ENCODE measurements at places on chromosomes 1 and 21.
A peak's percentile ranks its signal among the peaks of the same experiment; 100 is the strongest.

DNA sequence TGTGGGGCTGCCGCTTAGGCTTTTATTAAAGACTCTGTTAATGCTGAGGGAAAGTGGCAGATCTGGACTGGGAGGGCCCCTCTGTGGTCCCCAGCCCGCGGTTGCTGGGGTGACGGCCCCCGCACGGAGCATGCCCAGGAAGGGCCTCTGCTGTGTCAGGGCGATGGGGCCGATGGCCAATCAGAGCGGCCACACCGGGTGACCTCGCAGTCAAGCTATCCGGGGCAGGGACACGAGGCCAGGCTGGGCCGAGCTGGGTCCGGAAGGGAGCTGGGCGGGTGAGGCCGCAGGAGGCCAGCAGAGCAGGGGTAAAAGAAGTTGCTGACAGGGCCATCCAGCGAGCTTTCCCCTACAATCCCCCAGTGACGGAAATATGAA is 145.1 kb downstream of the CASZ1 start:
- no peak for DNase-seq

- DNase-seq: no peak
Measured at GRCh38 chr1:89519779-89520358, 4.8 kb upstream of the LRRC8B start.

GRCh38 chr1:85087659-85088407 is 39.5 kb upstream of the MCOLN3 start:
- no peak for DNase-seq

DNA sequence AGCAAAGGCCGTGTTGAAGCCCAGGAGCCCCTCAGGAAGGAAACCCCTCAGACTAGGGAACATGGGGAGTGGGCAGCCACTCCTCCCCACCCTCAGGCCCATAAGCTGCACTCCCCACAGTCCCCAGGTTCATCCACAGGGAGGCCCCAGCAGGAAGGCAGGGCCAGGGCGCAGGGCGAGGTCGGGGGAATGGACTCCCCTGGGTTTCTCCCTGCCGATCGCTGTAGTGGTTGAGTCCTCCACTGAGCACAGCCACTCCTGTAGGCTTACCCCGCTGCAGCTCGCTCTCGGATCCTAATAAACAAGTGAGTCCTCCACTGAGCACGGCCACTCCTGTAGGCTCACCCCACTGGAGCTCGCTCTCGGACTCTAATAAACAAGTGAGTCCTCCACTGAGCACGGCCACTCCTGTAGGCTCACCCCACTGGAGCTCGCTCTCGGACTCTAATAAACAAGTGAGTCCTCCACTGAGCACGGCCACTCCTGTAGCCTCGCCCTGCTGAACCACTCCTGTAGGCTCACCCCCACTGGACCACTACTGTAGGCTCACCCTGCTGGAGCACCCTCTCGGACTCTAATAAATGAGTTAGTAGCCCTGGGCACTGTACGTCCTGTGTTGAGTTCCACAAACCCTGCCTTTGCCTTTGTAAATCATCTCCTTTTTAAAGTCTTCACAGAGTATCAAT is 16.2 kb upstream of the COL18A1 start:
- no peak for DNase-seq

DNA sequence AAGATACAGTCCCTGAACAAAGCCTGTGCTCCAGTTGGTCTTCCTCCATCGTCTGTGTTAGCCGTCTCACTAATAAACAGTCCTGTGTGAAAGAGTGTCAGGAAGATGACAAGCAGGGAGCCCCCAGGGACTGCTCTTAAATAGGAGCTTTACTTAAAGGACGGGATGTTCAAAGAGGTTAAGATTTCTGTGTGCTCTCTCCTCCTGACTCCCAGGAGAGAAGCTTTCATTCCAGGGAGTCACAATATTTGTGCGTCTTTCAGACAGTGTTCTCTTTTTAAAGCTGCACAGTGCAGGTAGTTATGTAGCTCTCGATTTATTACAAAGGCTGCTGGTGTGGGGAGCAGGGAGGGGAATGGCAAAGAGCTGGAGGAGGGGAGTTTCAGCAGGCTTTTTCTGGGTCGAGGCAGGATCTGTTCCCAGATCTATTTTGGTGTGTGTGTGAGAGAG is 43.5 kb downstream of the STYXL2 start:
- DNase-seq: no peak

DNA sequence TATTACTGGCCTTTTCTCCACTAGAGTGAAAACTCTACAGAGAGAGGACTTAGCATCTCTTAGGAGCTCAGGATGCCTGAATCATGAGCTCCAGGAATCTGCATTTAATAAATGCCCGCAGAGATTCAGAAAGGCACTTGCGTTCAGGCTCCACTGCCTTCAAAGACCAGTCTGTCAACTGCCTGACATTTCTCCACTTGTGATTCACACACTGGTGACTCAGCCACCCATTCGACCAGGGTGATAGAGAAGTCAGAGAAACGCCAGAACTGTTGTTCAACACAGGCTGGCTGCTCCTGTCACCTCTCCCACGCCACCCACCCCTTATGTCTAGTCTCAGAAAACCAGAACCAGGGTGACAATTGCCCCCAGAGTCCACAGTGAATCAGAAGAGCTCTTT is 26.9 kb upstream of the LBR start:
- DNase-seq: peak; percentile 88

DNA sequence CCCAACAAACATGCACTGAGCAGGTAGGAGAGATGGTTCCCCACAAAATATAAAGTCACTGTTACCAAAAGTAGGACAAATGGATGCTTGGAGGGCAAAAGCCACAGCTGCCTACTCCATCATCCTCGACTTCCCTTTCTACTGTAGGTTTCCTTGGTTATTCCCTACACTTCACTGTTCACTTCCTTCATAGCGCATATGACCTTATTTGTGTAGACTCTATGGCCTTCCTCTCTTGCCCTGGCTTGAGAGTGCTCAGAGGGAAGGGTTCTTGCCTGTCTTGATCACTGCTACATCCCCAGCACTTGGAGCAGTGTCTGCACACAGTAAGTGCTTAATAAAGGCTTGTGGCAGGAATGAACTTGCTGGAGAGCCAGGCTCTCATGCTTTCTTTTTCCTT is 14.6 kb upstream of the TRNP1 start:
- no peak for DNase-seq

DNA sequence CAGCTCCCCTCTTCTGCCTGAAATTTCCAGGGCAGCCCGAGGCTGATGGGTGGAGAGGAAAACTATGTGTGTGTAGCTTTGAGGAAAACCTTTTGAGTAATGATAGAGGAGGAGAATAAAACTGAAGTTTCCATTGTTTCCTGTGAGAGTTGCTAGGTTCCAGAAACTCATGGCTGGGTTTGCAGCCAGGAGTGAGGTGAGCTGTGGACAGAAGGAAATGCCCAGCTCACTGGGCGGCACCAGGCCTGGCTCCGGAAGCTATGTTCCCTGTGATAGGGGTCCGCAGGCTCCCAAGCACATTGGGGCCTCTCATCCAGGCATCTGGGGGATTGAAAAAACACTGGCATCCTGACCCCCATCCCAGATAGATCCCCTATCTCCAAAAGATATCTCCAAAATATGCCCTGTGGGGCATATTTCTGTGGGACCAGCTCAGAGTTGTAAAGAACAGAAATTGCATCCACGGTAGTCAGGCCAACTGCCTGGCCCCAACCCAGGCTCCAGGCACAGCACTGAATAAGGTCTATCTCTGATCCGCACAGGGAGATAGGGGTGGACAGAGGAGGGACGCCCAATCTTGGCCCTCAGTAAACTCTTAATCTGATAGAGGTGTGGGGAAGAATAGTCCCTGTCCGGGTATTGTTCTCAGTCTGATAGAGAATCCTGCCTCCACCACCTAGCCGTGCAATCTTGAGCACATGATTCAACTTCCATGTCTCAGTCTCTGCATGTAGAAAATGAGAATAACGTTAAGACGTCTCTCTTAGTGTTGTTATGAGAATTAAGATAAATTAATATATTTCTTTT is 1.8 kb upstream of the HSPG2 start:
- no peak for DNase-seq

DNA sequence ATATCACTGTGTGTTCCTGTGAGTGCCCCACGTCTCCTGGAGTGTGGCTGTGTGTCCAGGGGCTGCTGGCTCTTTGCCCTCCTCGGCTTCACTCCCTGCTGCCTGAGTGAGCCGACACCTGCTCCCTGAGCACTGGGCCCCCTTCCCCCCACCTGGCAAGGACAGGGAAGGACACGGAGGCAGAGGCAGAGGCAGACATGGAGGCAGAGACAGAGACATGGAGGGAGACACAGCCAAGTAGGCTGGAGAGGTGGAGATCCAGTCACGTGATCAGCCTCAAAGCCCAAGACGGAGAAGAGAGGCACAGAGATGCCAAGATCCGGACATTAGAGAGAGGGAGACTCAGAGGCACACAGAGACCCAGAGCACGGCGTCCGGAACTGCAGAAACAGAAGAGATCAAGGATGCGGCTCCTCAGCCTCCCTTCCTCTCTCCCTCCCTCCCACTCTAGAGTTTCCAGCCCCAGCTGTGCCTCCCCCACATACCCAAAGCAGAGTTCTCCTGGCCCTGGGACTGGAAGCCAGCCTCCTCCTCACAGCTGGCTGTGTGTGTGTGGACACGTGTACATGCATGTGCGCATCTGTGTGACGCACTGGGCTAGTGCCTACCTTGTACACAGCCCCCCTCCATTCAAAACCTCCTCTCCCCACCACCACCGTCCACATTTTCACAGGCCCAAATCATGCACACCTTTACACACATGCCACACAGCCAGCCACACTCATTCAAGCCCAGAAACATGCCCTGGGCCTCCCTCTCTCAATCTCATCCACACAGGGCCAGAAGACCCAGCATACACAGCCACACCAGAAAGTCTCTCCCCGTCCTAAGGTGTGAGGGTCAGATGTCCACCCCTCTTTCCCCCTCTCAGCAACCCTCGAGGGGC is 39.1 kb upstream of the WASF2 start:
- no peak for DNase-seq

- DNase-seq: no peak
Measured at GRCh38 chr1:10943991-10944730, 68.3 kb upstream of the TARDBP start.

DNA sequence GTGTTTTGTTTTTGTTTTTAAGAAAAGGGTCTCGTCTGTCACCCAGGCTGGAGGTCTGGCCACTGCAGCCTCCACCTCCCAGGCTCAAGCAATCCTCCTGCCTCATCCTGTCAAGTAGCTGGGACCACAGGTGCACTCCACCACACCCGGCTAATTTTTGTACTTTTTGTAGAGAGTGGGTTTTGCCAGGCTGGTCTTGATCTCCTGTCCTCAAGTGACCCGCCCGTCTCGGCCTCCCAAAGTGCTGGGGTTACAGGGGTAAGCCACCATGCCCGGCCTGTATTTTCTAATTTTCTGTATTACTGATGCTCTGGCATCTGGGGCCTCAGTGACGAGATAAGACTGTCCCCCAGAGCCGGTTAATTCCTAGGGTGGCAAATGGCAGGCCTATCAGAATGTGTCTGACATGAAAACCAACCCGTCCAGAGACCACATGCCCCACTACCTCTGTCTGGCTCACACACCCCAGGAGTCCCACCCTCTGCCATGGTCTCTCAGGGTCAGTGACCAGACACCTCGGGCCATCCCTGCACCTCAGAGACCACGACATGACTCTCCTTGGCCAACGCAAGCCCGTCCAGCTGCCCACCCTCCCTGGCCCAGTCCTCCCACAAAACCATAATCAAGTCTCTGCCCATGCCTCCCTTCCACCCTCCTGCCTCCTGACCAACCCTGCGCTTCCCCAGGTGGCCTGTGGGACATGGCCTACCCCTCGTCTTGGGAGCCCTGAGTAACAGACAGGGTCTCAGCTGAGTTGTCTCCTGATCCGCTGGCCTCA is 12.5 kb downstream of the NPHP4 start:
- DNase-seq: no peak

- no peak for DNase-seq
Measured at GRCh38 chr1:227884370-227885134, 63.2 kb downstream of the WNT9A start.

DNA sequence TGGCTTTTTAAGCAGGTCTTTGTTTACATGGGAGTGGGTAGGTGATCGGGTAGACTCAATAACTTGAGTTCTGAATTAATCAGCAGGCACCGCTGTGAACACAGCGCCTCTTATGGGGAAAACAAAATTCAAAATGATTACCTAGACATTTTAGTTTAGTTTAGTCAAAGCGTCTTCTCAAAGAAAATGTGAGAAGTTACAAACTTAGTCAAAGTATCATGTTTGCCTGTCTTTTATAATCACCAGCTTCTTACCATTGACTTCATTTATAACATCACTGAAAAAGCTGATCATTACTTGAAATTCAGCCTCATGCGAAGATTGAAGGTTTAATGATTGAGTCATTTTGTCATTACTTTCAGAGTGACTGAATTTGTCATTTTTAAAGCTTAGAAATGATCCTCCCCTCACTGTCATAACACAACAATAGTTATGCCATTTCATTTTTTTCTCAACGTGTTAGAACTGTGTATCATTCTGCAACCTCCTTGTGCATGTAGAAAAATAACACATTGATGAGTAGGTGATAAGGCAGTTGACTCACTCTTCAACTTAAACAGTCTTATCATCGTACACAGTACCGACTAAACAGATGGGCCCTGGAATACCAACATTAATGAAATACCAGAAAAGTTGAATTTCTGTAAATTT is 188.5 kb downstream of the NFIA start:
- no peak for DNase-seq

- DNase-seq: no peak
Measured at GRCh38 chr1:89364954-89365550, 1.2 kb downstream of the GBP6 start.

- no peak for DNase-seq
Measured at GRCh38 chr1:98420376-98421084, 241.0 kb upstream of the SNX7 start.

Data from stimulated activated CD8-positive, alpha-beta memory T cell treated with anti-CD3 and anti-CD28 coated beads, Interleukin-7, amount 100 ng/mL, for 48 hours (primary cell).